T-helper 9 cell (primary cell): ENCODE measurements at places on chromosomes 1 and 21.

- DNase-seq = no peak
Observed at GRCh38 chr1:111618081-111618480, 1.5 kb upstream of the RAP1A start.

DNA sequence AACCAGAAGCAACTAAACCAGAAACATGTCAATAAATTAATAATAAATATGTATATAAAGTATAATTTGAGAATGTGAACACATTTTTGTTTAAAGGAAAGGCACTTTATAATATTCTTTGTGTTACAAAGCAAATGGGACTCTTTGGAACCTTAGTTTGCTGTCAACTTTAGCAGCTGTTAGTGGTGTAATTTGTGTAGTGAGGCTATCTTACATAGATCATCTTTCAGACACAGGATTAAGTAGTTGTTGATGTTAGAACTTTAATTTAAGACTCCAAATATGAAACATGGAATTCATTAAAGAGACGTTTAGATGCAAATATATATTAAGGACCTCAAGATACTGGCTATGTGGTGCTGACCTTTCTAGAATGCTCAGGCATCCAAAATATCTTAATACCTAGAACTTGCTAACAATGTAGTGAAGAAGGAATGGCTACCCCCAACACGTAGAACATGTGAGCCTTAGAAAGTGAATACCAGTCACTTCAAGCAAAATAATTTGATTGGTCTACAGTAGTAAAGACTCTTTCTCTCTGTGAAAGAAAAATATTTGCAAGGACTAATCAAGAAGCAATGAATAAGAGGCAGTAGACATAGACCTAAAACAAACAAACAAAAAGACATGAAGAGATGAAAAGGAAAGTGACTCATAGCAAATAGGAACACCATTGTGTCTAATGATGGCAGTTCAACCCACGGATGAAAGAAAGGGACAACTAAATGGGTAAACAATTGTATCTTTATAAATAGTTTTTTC is 811.4 kb downstream of the USP25 start:
- no peak for DNase-seq

DNA sequence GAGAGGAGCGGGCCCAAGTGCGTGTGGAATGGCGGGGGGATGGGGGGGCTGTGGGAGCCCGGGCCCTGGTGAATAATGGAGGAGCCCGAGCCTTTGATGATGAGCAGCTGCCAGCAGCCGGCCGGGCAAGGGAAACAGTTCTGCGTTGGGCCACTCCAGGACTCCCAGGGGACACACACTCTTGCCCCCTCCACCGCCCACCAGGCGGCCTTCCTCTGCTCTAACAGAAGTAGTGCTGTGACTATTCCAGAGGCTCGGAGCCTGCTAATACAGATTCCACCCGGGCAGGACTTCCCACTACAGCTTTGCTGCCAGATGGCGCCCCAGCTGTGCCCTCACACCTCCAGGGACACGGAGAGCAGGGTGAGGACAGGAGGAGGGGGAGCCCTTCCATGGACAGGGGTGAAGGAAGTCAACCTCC is 48.2 kb upstream of the LRP8 start:
- DNase-seq = no peak

GRCh38 chr1:178955391-178955954 is 70.2 kb upstream of the FAM20B start:
- no peak for DNase-seq

- DNase-seq = no peak
Observed at GRCh38 chr21:33245289-33245918, 15.7 kb downstream of the IFNAR2 start.

DNA sequence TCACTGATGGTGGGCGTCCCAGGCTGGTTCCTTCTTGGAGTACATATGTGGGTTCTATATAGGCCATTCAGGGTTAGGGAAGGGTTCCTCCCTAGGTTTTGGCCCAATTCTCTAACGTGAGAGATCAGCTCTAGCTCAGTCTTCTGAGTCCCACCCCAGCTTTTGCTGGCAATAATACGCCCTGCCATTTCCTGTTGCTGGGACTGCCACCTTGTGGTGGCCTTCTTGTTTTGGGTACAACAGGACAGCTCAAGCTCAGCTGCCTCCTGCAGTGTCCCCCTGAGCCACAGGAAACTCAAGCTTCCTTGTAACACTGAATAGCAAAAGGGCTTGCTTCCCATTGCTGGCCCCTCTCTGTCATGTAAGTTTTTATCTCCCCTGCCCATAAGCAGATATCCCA is 77.8 kb downstream of the BACH1 start:
- DNase-seq = peak; percentile 7

- DNase-seq = no peak
Observed at GRCh38 chr21:42409366-42409765, 5.7 kb downstream of the UBASH3A start.

GRCh38 chr1:205951746-205952145 is 8.5 kb upstream of the SLC26A9 start:
- no peak for DNase-seq
